Forelimb muscle (tissue), 1 donor: ENCODE measurements at places on chromosomes 5 and 9. TPM values are rescaled to one million over a fixed set of nuclear protein-coding genes. Genes with fewer than 3 reads are reported as not detected.

GRCh38 chr5:176647843-176648473 lies 674 bp downstream of the TSPAN17 start:
- no peak for DNase-seq

GRCh38 chr9:120875195-120875565 lies 1.8 kb downstream of the PHF19 start:
- DNase-seq, result no peak

- no peak for DNase-seq
Observed at GRCh38 chr5:91187032-91187431, 196.1 kb downstream of the ARRDC3 start.

DNA sequence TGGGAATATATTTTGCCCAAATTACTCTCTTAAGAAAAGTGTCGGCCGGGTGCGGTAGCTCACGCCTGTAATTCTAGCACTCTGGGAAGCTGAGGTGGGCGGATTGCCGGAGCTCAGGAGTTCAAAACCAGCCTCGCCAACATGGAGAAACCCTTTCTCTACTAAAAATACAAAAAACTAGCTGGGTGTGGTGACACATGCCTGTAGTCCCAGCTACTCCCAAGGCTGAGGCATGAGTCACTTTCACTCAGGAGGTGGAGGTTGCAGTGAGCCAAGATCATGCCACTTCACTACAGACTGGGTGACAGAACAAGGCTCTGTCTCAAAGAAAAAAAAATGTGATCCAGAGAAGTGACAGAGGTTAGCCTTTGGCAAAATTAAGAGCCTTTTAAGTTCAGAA lies 26.4 kb upstream of the TMEM171 start:
- DNase-seq, result no peak

DNA sequence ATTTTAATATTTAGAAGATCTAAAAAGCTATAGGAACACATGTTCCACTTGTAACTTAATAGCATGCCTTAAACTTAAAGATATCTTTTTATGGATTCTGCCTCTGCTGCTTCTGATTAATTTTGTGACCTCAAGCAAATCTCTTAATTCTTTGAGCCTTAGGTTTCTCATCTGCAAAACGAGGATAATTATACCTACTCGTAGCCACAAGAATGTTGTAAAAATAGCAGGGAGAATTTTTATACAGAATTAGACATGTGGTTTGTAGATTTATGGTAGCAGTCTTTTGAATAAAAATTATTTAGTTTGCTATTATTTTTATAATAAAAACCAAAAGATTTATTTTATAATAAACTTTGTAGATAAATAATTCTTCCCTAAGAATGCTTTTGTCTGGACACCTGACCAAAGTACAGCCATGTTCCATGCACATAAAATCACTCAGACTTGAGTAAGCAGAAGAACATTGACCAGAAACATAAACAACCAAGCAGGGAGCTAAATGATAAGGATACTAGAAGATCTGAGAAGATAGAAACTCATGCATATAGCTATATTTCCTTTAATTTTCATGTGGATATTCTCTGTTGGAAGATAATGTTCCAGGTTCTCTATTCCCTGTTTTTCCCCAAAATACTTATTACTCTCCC lies 18.5 kb downstream of the C9orf85 start:
- DNase-seq, result no peak

- DNase-seq, result peak; percentile 78
Observed at GRCh38 chr9:114396558-114397218, 8.9 kb upstream of the AKNA start.

Gene CDK5RAP2
- 50.1 TPM for polyA plus RNA-seq

DNA sequence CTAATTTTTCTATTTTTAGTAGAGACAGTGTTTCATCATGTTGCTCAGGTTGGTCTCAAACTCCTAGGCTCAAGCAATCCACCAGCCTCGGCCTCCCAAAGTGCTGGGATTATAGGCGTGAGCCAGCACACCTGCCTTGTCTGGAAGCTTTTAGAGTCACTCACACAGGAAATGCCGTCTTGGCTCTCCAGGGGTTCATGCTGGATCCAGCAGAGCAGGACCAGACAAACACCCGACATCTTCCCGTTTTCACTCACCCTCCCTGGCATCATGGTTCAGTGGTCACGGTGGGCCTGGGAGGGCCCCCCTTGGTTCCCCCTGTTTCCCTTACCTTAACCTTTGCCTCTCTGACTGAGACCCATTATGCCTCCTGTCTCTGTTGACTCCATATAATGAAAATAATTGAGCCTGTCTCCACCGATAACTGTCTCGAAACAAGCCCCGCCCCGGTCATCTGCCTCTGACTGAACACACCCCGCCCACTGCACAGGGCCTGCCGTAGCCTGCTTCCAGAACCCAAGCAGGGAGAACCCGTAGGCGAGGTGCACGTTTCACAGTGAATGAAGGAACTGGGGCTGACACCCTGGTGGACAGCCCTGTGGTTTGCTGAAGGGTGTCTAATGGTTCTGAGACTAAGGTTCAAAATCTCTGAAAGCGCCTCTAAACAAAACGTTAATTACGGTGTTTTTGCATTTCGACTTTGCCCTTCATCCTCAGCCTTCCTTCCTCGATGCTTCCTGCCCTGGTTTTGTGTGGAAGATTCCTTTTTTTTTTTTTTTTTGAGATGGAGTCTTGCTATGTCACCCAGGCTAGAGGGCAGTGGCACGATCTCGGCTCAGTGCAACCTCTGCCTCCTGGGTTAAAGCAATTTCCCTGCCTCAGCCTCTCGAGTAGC lies 39.7 kb upstream of the SPRY4 start:
- no peak for DNase-seq

GRCh38 chr9:121858788-121859187 lies 207.4 kb downstream of the DAB2IP start:
- no peak for DNase-seq

DNA sequence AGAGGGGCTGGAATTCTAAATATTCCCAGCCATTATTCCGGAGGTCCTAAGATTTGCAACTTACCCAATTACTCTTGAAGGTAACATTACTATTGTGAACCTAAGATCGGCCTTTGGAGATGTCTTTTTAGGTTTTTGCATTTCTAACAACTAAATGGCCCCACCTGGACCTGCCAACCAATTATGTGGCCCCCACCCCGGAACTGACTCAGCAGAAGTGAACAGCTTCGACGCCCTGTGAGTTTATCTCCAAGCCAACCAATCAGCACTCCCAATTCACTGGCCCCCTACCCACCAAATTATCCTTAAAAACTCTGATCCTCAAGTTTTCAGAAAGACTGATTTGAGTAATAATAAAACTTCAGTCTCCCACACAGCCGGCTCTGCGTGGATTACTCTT lies 62.9 kb downstream of the NEURL1B start:
- DNase-seq, result no peak

GRCh38 chr5:157381746-157382145 lies 78.3 kb upstream of the NIPAL4 start:
- DNase-seq, result no peak

- DNase-seq, result no peak
Observed at GRCh38 chr9:95449016-95449415, 67.8 kb downstream of the PTCH1 start.

GRCh38 chr9:3088219-3088618 lies 244.3 kb upstream of the PUM3 start:
- DNase-seq, result no peak

DNA sequence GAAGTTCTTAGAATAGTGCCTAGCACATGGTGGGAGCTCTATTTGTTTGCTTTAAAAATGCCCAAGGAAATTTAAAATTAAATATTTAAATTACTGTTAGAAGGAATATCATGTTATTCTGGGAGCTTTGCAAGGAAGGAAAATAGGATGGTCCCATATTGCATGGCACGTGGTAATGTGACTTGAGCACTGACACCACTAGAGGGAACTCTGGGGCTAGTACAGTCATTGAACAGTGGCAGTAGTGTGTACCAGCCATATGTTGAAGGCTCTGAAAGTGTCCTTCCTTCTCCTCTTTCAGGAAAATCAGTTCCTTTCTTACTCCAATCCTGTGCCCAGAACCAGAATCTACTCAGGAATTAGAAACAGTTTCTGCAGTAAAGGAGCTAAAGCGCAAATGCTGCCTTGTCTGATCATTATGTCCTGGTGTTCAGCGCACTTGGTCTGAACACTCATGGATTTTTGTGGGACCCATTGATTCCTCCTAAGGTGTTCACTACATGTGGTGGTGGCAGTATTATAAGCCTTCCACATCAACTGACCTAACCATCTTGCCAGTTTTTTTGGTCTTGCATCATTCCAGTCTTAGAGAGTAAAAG lies 54.1 kb downstream of the GDA start:
- DNase-seq, result no peak

DNA sequence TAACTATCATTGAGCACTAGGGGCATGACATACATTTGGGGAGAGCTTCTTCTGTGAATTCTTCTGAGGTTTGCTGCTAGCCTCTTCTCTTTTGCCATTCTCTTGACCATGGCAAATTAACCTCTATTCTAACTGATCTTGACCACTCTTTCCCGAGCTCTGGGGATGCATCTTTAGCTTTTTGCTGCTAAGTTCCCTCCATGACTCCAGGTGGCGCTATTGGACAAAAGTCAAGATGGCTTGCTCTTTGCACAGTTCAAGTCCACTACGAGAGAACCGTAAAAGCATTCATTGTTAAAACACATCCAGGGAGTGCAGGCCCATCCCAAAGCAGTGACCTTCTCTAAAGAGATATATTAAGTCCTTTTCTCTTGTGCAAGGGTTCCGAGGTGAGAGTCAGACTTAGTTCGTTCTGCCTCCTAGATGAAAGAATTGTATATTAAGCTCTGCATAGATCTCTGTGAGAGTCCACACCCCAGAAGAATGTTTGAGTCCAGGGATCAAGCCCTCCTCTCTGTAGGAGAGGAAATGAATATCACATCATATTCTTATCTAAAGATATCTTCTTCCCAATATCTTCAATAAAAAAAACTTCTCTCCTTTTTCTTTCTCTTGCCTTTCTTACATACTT lies 1152.9 kb upstream of the CDH6 start:
- DNase-seq, result peak; percentile 9

GRCh38 chr5:153308282-153308681 lies 182.2 kb upstream of the GRIA1 start:
- no peak for DNase-seq

GRCh38 chr5:73274881-73275663 lies 102.1 kb downstream of the TMEM174 start:
- no peak for DNase-seq

DNA sequence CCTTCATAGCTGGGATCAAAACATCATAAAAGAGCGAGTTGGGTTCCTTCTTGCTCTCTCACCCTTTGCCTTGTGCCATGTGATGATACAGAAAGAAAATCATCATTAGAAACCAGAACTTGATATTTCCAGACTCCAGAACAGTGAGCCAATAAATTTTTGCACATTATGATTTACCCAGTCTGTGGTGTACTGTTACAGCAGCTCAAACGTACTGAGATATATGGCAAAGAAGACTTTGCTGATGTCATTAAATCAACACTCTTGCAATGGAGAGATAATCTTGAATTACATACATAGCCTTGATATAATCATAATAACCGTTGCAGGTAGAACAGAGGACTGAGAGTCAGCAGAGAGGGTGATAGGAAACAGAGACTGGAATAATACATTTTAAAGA lies 1271.6 kb downstream of the CDH12 start:
- no peak for DNase-seq

DNA sequence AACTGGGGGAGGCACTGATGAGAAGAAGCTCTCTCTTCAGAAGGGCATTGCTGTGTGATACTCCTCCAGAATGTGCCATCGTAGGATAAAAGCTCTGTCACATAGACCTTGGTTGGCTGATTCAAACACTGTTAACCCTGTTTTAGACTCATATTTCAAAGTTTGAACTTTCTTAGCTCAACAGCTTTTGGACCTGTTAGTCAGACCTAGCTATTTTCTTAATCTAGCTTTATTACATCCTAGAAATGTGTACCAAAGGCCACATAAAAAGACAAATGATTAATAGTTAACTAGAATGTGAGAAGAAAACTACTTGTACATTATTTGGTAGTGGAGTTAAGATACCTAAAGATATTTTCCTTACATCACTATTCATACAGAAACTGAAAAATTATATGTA lies 4.3 kb downstream of the RHOBTB3 start:
- DNase-seq, result no peak

Gene TLN1
- polyA plus RNA-seq, result 87.7 TPM

DNA sequence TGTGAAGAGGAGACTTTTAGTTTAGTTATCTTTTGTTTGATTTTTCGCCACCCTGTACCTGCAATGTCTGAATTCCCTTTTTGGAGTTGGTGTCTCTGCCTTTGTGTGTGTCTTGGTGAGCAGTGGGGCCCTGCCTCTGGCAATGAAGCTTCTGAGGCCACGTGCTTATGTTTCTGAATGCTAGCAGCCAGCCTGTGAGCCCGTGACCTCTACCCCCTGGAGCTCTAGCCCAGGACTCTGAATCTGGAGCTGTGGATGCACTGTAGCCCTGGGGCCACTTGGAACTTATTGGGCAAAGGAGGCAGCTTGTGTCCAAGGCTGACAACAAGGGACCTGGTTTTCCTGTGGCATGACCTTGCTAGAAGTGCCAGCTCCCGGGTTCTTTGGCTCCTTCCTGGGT lies 19.4 kb downstream of the ENTREP1 start:
- no peak for DNase-seq

DNA sequence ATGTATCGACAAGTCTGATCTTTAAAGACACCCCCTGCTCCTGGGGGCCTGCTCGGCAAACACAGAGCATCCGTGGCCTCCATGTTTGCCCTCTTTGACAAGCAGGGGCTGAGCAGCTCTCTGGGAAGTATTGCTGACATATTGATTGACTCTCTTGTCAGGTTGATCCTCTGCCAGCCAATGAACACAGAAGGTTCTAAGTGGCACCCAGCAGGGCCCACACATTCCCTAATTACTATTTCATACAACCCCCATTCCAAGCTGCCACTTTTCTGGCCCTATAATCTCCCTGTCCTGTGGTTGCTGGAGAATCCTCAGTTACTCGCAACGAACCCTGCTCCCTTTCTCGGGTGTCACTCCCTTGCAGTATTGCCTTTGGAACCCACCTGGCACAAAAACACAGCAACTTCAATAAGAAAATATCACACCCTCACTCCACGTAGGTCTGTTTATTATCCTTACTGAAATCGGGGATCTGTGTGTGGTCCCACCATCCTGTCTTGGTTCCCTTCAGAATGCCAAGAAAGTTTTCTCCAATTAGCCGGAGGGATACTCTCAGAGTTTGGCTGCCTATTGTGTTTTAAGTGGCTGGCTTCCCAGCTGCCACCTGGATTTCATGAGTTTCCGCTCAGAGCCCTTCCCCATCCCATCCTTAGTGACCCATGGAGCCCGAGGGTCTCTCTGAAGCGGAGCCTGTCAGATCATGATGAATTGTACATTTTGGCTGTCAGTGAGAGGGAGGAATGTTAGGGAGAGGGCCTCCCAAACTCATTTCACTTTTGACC lies 249.0 kb upstream of the WWC1 start:
- DNase-seq, result no peak

Gene TYRP1
- polyA plus RNA-seq, result 0.34 TPM

DNA sequence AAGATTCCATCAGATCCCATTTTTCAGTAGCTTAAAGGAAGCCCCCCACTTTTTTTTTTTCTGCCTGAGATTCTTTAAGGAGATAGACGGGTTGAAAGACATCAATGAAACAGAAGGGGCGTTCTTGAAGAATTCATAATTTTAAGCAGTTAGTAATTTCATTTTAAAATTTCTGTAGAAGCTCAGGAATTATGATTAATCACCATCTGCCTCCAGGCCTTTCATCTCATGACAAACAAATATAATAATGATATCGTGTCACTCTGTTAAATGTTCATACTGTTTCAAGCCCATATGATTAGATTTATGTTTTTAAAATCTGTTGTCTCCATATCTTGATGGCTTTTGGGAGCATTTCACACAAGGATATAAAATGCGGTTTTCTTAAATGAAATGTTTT lies 75.2 kb downstream of the NPR3 start:
- no peak for DNase-seq

GRCh38 chr5:80958616-80959015 lies 1.5 kb upstream of the RASGRF2 start:
- DNase-seq, result no peak

Gene MYOT
- polyA plus RNA-seq, result 327 TPM
